ENCODE measurements at places on chromosomes 6 and 20.

GRCh38 chr6:146961831-146962230 is 242.4 kb upstream of the STXBP5 start:
- no peak for DNase-seq

DNA sequence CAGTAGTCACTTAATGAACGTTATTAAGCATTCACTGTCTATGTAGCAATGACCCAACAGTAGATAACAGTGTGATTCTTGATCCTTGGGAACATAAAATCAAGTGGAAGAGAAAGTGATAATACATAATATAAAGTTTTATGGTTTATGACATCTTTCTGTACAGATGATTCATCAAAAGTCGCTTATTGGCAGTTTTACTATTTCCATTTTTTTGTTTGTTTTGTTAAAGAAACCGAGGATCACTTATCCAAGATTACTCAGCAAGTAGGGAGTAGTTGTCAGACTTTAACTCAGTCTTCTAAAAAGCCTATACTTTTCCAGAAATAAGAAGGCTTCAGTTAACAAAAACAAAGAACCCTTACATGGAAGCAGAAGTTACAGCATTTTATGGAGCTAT is 260.8 kb downstream of the ZFAND3 start:
- DNase-seq: no peak

GRCh38 chr6:1840491-1841121 is 230.9 kb downstream of the FOXC1 start:
- no peak for DNase-seq

DNA sequence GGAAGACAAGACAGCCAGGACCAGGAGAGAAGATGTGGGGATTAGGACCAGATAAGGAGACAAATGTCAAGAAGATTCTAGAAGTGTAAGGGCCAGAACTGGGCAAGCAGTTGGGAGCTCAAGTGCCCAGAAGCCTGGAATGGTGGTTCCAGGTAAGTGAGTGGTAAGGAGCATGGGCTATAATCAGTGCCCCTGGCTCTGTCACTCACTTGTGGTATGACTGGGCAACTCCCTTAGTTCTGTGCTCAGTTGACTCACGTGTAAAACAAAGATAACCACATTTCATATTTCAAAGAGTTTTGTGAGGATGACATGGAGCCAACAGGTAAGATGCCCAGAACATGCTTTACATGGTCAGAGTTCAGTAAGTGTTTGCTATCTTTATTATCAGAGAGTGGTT is 11.2 kb downstream of the CCDC167 start:
- no peak for DNase-seq

DNA sequence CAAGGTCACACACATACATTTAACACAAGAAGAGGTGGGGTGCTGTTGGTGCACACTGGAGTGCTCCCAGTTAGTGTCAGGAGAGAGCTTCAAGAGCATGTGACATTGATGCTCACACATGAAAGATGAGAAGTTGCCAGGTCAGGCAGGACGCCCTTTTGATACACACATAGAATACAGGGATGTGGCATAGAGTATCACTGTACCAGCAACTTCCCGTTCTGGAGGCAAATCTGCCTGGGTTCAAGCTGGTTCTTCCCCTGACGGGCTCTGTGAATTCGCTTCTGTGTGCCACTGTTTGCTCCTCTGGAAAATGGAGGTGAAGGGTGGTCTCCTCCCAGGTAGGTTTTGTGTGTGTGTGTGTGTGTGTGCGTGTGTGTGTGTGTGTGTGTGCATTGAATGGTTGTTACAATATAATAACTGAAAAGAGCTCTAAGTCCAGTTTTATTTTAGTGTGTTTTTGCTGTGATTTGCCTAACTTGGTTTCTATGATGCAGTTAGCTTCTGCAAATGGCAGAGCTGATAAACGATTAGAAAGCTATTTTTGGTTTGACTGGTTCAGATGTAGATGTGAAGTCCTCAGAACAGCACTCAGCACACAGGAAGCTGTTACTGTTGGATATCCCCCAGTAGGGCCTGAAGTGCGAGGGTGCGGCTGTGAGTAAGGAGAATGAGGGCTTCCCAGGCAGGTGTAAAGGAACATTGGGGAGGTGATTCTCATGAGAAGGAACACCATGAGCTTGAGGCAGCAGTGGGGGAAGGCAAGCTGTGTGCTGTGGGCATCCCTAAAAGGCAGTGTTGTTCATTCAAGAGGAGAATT is 53.4 kb downstream of the HIVEP1 start:
- no peak for DNase-seq

DNA sequence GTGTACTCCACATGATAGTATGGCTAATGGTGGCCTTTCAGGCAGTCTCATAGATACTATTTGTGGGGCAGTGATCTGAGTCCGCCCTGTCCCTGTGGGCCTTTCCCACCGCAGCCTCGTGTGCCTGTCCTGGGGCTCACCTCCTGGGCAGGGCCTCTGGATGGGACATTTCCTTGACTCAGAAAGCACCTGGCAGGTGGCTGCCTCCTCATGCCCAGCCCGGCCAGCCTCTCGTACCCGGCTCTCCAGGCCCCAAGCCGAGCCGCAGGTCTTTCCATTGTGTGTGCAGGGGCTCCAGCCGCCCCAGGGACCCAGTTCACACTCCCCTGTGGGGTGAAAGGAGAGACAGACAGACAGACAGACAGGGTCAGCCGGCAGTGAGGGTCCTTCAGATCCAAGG is 38.3 kb downstream of the RSPO4 start:
- no peak for DNase-seq

DNA sequence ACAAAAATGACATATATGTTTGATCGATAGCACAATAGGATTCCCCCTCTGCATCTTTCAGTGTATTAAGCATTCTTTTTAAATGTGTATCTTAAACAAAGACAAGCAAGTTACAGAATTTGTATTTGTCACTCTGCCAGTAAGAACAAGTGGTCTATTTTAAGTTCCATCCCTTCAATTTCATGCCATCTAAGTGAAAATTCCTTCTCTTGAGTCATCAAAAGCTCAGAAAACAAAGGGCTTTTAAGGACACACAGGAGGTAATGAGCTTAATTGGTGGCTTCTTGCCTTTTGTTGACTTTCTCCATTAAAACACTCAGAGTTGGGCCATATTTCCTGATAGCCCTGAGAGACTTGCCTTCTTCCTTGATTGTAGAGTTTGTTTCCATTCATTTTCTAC is 547.8 kb downstream of the TENT5A start:
- DNase-seq: no peak

GRCh38 chr6:1796706-1797529 is 187.2 kb downstream of the FOXC1 start:
- DNase-seq: no peak

- DNase-seq: no peak
Measured at GRCh38 chr6:160027076-160027475, 58.2 kb downstream of the IGF2R start.

DNA sequence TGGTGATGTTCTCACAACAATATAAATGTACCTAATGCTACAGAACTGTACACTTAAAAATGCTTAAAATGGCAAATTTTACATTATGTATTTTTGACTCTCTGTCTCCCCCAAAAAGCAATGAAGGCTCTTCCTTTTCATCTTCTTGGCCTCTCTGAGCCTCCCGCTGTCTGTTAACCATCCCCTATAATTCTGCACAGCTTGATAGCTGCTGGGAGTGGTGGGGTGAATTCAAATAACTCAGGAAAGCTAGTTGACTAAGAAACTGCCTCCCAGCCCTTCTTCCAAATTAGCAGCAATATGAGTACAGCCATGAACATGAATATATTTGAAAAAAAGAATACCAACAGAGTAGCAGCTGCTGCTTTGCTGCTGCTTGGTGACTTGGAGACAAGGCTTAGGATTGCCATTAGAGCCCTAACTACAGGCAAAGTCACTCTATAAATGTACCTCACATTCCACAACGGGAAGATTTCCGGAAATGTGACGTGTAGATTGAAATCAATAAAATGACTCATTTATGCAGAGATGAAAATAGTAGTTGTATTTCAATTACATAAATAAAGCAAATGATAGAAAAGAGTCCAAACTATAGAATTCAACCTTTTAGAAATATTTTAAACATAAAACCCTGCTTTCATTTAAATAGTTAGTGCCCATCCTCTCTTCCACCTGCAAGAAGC is 200.1 kb upstream of the HEY2 start:
- no peak for DNase-seq

DNA sequence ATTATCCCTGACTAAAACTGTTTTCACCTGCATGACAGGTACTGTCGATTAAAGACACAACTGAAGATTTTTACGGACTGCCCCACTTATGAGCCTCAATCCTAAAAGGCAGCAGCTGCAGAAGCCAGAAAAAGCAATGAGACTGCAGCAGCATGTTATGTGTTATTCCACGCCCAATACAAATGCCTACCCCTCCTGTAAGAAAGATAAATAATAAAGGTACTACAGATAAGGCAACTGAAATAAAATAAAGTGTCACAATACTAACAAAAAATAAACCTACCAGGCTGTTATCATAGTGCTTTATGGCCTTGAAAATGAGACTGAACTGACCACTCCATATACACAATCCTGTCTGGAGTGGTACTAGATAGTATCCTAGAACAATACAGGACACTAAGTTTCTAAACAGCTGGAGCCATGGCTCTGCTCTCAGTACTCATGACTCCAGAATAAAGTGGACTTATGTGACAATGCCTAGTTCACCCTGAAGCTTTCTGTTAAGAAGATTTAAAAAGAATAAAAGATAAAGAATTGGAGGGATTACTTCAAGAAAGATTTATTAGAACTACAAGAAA is 9.5 kb downstream of the BCLAF1 start:
- DNase-seq: no peak

DNA sequence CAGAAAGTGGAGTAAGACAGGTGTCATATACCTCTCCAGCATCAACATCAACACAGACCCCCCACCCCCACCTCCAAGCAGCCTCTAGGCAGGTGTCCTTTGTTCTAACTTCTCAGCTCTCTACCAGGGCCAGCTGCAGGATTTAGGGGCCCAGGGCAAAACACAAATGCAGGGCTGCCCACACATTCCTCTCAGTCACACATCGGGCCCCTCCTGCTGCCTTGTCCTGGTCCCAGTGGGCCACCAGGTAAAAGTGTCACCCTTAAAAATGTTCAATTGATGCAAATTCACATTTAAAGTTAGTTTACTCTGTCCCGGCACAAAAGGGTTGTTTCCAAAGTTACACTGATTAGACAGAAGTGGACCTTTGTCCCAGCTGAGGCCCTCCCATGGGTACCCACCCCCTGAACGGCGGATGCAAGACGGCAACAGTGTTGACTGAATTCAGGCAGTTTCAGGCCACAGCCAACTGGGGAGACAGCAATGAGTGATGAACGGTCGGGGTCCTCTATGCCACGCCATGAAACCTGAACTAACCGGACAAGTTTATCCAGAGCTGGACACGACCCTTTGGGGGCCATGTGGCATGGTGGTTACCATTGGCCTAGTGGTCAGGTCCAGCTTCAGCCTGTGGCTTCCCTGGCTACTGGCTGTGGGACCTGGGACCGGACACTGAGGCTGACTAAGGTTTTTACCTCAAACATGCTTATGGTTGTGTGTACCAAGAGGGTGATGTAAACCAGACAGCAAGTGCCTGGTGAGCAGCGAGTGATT is 52.2 kb upstream of the UNC93A start:
- DNase-seq: no peak

DNA sequence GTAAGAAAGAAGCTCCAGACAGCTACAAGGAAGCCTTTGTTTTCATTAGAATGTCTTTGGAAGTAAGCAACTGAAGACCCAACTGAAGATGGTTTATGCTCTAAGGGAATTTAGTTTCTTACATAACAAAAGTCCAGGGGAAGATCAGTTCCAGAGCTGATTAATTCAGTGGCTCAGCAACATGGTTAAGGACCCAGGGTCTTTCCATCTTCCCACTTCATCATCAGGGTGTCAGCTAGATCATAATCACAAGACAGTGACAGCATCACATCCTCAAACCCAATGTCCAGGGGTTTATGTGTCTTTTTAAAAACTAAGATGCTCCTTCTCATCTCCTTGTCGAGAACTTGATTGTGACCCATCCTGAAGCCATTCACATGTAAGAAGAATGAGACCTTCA is 119.7 kb upstream of the PRDM1 start:
- no peak for DNase-seq

GRCh38 chr6:84539122-84539856 is 225.1 kb downstream of the TBX18 start:
- no peak for DNase-seq

DNA sequence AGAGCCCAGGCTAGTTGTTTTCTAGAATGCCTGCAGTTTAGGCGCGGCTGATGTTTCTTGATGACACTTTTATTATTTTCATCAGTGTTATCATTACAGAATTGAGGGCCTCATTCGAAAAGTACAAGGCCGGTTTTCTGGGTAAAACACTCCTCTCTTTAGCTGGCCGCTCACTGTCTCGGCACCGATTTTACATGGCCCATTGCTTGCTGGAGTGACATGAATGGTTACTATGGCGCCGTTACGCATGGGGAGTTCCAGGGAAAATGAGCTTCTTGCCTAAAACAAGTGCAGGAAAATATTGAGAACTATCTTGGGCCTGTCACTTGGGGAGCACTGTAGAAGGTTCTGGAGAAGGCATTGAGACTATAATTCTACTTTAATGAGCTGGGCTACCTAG is 317.8 kb downstream of the CDH4 start:
- no peak for DNase-seq

- DNase-seq: no peak
Measured at GRCh38 chr6:119627908-119628669, 278.5 kb upstream of the MAN1A1 start.

GRCh38 chr6:52489881-52490280 is 69.7 kb downstream of the EFHC1 start:
- DNase-seq: no peak

- no peak for DNase-seq
Measured at GRCh38 chr6:22219925-22220324, 76.9 kb downstream of the PRL start.

- DNase-seq: no peak
Measured at GRCh38 chr6:63805808-63806572, 170.4 kb downstream of the PHF3 start.

DNA sequence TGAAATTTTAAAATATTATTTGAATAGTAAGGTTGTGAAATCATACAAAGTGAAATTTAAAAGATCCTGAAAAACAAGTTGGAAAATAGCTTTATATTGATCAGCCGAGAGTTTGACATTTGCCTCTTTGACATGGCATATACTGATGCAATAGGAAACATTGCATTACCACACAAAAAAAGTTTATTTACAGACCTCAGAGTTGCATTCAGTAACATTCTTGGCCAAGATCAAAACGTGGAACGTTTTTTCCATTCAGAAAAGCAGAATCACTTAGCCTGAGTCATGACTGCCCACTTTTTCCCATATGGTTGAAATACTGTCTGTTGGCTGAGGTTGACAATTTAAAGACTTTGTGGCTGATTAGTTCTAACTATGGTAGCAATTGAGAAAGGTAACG is 55.1 kb upstream of the BACH2 start:
- DNase-seq: no peak

- no peak for DNase-seq
Measured at GRCh38 chr20:8218861-8219260, 86.8 kb downstream of the PLCB1 start.

GRCh38 chr20:11912013-11912658 is 5.6 kb upstream of the BTBD3 start:
- DNase-seq: no peak

GRCh38 chr6:170012037-170012330 is 260.6 kb downstream of the ERMARD start:
- DNase-seq: no peak

- DNase-seq: no peak
Measured at GRCh38 chr6:137957471-137957870, 90.4 kb downstream of the TNFAIP3 start.

GRCh38 chr6:108561742-108562502 is 1.2 kb downstream of the FOXO3 start:
- no peak for DNase-seq
